ENCODE measurements at places on chromosomes 16 and 17. TPM values are rescaled to one million over a fixed set of nuclear protein-coding genes. Genes with fewer than 3 reads are reported as not detected.
A peak's percentile ranks its signal among the peaks of the same experiment; 100 is the strongest.

Gene RHOT2
- 44.0 TPM for total RNA-seq

Gene TEX19
- total RNA-seq: under 0.01 TPM

Gene SLC5A10
- not detected for total RNA-seq

Gene NPIPA1
- total RNA-seq: 30.9 TPM

Gene BIRC5
- 50.1 TPM for total RNA-seq

Gene CFAP20
- 34.5 TPM for total RNA-seq

Gene CTRB2
- not detected for total RNA-seq

Gene LONP2
- 49.9 TPM for total RNA-seq

Gene TOM1L1
- total RNA-seq: 24.2 TPM

Gene CDK5R1
- 0.64 TPM for total RNA-seq

Gene PNMT
- total RNA-seq: not detected

Gene PPM1E
- under 0.01 TPM for total RNA-seq

DNA sequence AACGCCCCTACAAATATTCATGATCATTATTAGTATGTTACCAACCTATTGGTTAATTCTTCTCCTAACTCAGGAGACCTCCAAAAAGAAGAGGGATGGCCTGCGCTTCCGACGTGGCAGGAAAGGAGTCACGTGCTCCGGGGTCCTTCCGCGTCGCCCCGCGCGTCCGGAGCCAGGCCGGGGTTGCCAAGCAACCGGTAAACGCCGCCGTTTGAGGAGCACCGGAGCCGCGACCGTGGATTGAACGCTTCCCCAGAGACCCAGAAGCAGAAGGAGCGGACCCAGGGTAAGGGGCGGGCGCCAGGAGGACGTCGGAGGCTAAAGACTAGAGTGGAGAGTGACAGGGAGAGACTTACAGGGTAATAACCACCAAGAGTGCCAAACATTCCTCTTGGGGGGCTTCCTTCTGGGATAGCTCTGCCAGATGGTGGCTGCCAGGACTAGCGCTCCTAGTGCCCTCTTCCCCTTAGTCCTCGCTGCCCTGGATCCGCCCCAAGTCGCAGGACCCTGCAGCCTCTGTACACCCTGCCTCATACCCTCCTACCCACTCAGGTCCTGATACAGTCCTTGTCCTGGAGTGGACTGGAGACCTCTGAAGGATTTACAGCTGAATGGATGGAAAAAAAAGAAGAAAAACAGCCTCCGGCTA, at the start of gene DNAI2:
Gene DNAI2 (plus strand): TSS at position 175 of the 649 bp plus-strand sequence. CDS start 7,584 bp downstream, outside the sequence.
- no peak for DNase-seq

GRCh38 chr17:17503566-17504130, 7.5 kb upstream of the RASD1 start:
- DNase-seq: no peak

DNA sequence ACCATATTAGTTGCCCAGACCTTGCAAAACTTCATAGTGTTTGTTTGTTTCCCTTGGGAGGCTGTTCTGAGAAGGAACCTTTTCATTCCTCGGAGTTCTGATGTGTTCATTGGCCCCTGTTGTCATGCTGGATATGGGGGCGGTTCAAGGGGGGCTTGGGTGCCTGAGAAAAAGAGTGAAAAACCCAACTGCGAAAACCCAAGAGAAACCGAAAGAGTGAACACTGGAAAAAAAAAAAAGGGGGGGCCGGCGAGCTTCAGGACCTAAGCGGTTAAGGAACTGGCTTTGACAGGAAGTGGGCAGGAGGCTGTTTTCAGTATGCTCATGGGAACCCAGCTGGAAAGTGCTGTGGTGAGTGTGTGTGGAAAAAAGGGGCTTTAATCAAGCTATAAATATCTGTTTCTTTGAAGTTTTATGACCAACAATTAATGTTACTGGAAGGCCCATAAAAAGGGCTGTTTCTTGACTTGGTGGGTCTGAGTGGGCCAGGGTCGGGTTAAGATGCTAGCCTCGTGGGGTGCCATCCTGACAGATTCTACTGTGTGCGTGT, 510.7 kb downstream of the MAF start:
- DNase-seq: peak; percentile 49

- DNase-seq: peak; percentile 57
Measured at GRCh38 chr16:82651921-82652601, 25.3 kb downstream of the CDH13 start.

DNA sequence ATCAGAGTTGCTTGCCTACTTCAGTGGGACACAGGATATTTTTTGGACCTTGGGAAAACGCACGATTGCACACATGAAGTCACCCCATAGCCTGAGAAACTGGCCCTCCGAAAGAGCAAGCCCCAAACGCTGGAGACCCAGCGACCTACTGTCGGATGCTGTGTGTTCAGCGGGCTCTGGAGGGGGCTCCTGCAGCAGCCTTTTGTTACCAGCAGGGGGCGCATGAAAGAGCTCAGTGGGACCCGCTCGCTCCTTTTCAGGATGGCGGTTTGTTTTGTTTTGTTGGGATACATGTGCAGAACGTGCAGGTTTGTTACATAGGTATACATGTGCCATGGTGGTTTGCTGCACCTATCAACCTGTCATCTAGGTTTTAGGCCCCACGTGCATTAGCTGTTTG, 28.4 kb downstream of the MYH3 start:
- no peak for DNase-seq

DNA sequence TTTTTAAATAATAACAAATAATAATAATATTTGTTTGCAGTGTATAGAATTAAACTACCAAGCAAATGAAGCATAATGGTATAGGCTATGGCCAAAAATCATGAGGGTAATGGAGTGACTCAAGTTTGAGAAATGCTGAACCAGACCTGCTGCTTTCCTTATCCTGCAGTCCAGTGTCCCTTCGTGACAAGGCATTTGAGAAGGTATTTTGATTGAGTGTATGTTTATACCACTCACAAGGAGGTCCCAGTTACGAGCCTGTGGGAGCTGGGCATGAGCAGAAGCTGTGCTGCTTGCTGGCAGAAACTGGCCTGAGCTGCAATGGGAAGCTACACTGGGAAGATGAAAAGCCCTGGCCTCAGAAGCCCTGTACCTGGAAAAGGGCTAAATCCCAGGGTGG, 50.3 kb downstream of the GNAO1 start:
- no peak for DNase-seq

GRCh38 chr17:57480438-57481196, 224.3 kb downstream of the MSI2 start:
- peak; percentile 87 for DNase-seq

DNA sequence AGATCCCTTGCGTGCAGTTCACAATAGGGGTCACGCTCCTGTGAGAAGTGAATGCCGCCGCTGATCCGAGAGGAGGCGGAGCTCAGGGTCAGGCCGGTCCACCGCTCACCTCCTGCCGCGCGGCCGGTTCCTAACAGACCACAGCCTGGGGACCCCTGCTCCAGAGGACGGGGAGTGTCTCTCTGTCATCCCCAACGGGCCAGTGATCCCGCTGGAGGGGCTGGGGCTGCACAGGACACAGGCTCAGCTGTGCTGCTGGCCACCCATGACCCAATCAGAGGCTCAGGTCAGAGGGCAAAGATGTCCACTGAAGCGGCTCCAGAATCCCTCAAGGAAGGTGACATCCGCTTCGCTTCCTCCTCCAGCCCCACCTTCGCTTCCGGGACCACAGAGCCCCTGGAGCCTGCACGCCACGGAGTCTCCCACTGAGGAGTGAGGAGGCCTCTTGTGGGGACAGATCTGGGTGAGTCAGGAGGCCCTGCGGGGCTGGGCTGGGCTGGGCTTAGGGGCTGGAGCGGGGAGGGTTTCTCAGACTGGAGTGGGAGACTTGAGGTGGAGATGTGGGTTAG, 115.4 kb downstream of the METRNL start:
- DNase-seq: peak; percentile 46

DNA sequence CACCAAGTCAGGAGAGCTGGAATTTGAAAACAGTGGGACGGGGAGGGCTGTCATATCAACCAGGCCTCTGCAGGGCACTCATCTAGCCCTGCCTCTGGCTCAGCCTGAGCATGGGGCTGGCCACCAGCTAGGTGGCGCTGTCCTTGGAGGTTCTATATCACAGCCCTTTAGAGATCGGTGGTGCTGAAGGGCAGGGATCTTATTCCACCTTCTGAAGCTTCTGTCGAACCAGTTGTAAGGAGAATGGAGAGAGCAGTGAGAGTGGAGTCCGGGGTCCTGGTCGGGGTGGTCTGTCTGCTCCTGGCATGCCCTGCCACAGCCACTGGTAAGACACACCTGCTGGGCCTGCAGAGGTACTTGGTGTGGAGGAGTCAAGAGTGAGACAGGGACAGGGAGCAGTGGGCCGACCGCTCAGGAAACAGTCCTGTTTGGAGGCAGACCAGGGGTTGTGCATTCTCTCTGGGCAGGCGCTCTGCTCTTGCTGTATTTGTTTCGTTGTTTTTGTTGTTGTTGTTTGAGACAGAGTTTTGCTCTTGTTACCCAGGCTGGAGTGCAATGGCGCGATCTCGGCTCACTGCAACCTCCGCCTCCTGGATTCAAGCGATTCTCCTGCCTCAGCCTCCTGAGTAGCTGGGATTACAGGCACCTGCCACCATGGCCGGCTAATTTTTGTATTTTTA, at the start of gene CES3:
Gene CES3 (plus strand): TSS at position 202 of the 680 bp plus-strand sequence. CDS start 42 bp downstream, at position 244.
- DNase-seq: peak; percentile 55

DNA sequence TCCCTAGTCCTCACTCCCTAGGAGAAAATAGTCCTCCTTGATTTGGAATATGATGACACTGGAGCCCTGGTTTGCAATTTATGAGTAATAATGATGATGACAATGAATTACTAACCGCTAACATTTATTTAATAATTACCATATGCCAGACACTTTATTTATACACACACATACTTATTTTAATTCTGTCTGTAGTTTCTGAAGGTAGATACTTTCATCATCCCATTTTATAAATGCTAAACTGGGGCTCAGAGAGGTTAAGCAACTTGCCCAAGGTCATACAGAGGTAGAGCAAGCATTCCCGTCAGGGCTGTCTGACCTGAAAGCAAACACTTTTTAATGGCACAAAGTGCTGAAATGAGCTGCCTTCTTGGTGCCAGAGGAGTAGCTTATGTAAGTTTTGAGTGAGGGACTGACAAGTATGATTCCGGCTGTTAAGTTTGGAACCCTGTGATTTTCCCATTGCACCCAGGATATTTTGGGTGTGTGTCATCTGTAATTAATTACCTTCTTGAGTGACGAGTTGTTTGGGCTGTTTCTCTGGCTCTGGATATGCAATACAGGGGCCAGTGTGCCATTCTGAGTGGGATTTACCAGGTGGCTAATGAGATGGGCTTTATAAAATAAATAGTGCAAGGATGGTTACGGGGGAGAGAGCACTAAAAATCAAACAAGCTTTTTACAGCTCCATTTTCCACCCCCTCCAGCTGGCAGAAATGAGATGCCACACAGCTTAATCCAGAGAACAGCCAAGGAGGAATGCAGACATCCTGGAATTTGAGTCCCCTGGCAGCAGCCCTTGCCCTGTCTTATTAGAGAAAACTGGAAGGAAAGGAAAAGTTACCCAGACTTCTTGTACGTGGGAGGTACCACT, 211.8 kb downstream of the SNX29 start:
- DNase-seq: no peak

DNA sequence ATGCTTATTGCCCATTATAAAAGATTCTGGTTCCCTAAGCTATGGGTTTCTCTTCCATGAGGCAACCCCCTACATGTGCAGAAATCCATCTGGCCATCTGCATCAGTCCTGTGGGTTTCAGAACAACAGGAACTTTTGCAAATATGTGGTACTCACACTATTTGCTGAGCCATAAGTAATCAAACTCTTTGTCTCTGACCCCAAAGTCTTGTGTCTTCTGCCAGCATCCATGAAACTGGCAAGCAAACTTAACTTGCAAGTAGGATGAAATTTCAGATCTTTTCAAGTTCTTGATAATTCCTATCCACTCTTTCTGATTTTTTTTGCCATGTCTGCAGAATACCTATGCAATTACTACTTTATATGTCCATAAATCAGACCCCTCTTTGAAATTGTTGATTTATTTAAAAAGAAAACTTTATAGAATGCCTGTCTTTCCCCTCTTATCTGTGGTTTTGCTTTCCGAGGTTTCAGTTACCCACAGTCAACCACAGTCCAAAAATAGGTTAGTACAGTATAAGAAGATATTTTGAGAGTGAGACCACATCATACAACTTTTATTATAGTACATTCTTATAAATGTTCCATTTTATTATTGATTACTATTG, 158.4 kb upstream of the IRX3 start:
- no peak for DNase-seq

GRCh38 chr16:2770057-2770951, 6.8 kb downstream of the ELOB start:
- DNase-seq: no peak

GRCh38 chr16:88613293-88613692, 25.1 kb upstream of the IL17C start:
- no peak for DNase-seq
